ENCODE measurements at places on chromosomes 7 and 10.

DNA sequence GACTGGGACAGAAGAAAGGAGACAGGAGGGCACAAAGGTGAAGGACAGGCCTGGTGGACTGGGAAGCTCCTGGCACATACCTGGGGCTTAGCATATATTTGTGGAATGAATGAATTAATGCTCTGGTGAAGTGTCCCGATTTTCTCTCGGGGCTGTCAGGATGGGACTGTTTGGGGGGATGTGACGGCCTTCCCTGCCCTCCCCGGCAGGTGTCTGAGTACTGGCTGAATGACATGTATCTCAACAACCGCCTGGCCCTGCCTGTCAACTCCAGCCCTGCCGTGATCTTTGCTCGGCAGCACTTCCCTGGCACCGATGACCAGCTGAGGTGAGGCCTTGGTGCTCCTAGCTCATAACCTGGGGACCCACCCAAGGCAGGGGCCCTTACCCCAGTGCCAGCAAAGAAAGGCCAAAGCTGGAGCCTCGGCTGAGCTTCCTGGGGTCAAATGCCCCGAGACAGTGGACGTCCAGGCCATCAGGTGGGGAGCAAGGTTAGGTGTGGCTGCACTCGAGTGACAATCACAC is 6.5 kb downstream of the CHAT start:
- DNase-seq = no peak

- peak; percentile 10 for DNase-seq
Measured at GRCh38 chr7:20197837-20198236, 19.3 kb downstream of the MACC1 start.

DNA sequence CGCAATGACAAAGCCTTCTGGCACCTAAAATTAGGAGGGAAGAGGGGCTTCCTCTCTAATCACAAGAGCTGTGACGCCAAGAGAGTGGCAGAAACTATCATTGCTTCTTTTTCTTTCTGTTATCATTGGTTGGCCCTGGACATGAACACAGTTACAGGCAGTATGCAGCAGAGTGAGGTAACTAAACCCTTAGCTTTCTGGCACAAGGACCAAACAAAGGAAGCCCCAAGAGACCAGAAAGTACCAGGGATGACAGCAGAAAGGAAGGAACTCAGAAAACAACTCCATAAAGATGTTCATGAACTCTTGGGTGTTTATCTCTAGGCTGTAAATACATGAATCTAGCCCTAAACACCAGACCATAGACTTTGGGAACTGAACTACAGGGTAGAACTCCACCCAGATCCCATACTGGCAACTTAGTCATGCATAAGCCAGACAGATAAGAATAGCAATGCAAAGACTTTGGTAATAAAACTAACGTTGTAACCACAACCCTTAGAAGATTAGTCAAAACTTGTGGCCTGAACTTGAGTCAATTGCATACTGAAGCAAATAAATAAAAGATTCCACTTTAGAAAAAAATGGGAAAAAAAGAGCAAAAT is 195.7 kb upstream of the PTN start:
- DNase-seq = no peak

DNA sequence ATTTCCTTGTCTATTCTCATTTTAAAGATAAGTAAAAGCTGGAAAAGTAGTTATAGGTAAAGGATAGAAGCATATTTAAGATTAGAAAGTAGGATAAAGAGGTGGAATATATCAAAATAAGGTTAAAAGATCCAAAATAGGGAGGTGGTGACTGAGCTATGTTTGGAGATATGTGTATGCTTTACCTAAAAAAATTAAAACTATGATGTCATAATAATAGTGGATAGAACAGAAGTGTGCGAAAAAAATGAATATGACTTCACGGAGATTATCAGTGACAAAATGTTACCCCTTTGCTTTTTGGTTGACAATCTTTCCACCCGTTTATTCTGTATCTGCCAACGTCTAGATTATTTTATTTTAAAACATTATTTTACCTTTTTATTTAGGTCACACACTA is 33.4 kb upstream of the FERD3L start:
- DNase-seq = no peak

GRCh38 chr10:15601819-15602218 is 117.9 kb downstream of the ITGA8 start:
- DNase-seq = no peak

DNA sequence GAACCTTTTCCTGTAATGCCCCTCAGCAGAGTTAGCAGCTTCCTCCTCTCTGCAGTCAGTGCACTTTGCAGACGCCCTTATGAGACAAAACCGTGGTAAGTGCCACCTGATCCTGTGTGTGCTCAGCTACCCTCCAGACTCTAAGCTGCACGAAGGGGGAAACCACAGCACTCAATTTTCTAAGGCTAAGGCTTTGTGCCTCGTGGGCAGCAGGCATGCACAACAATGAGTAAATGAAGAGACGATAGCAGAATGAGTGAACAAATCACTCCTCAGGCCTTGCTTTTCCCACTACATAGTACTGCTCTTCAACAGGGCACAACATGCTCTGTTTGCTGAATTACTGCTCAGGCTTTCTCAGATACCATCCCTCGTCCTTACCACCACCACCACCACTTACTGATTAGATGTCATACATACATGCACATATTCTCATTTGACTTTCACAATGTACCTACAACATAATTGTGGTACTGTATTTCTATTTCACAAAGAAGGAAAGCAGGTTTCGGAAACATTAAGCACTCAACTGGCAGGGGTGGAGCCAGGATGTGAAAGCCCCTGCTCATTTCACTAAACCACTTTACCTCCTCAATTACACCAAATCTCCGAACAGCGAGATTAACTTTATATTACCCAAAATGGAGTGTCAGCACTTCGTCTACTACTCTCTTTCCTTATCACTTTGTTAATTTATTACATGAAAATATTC is 85.4 kb downstream of the ICA1 start:
- DNase-seq = no peak

- DNase-seq = no peak
Measured at GRCh38 chr7:151756076-151756731, 120.7 kb downstream of the PRKAG2 start.

DNA sequence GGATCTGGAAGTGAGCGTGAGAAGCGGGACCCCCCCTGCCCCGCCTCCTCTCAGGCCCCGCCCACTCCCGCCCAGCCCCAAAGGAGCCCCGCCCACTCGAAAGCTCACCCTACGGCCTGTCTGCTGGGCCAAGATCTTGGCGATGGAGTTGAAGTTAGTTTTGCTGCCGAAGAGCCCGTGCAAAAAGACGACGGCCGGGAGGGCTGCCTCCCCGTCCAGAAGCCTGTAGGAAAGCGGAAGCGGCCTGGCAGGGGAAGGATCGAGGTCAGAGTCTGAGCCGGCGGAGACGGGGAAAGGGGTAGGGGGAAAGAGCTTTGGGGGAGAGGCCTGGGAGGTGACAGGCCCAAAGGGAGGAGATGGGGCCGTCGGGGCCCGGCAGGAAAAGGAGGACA is 386 bp downstream of the ABHD11 start:
- peak; percentile 70 for DNase-seq

GRCh38 chr10:124296121-124296812 is 122.5 kb downstream of the OAT start:
- DNase-seq = no peak

DNA sequence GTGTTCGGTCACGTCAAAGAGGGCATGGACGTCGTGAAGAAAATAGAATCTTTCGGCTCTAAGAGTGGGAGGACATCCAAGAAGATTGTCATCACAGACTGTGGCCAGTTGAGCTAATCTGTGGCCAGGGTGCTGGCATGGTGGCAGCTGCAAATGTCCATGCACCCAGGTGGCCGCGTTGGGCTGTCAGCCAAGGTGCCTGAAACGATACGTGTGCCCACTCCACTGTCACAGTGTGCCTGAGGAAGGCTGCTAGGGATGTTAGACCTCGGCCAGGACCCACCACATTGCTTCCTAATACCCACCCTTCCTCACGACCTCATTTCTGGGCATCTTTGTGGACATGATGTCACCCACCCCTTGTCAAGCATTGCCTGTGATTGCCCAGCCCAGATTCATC is 6.5 kb downstream of the PPIF start:
- no peak for DNase-seq

- DNase-seq = no peak
Measured at GRCh38 chr7:5452937-5453540, 29.4 kb upstream of the TNRC18 start.

- DNase-seq = no peak
Measured at GRCh38 chr10:97719602-97720001, 6.1 kb downstream of the MARVELD1 start.

GRCh38 chr10:100114976-100115770 is 33.5 kb upstream of the CPN1 start:
- DNase-seq = no peak

GRCh38 chr7:106126170-106126938 is 14.2 kb upstream of the SYPL1 start:
- DNase-seq = no peak

GRCh38 chr10:79210672-79211071 is 136.6 kb upstream of the PPIF start:
- no peak for DNase-seq

- no peak for DNase-seq
Measured at GRCh38 chr10:30435073-30435422, 1.1 kb downstream of the MAP3K8 start.

DNA sequence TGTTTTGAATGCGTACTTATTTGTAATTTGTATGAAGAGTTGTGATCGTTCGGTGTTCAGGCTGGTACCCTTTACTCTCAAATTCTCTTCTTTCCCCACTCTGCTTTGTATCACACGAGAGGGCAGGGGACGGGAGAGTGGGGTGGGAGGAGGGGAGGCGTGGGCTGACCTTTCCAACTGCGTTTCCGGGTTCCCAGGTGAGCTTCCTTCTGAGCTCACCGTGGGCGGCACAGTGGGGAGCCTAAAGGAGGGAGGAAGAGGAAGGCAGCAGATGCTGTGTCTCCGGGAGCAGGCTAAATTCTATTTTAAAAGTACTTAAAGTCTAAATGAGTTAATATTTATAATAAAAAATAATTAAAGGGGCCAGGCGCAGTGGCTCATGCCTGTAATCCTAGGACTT is 7.4 kb upstream of the XRCC2 start:
- DNase-seq = no peak

DNA sequence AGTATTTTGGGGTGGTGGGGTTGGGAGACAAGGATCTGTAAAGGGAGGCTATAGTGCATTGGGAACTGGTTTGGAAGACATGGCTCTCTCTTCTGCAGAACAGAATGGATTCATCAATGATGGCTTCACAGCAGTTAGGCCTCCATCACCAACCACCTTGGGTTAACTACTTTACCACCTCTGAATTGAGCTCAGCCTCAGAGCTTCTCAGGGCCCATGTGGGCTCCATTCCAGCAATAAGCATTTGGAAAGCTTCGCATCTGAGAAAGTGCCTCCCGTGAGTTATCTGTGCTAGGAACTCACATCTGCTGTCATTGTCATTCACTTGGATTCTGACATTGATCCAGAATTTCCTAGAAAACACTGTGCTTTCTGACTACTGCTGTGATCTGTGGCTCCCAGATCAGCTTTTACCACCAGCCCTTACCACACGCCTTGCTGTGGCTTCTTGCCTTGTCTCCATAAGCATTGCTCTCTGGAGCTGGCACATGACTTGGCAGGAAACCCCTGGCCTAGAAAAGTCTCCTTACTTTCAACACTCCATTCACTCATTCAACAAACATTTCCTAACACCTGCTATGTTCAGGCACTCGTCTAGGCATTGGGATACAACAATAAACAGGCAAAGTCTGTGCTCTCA is 70.7 kb upstream of the ADO start:
- DNase-seq = no peak

DNA sequence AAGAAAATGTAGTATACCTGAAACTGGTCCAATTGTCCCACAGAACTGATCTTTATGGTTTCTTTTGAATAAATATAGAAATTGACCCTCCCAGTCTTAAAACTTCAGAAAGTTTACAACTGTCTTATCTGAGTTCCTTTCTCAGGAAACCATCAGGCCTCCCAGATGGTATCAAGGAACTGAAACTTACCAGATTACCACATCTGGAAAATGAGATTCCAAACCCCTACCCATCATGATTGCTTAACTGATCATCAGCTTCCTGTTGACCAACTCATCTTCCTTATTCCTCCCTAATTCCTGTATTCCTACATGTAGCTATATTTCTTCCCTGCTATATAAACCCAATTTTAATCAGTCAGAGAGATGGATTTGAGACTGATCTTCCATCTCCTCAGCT is 5.5 kb downstream of the VWDE start:
- DNase-seq = no peak

DNA sequence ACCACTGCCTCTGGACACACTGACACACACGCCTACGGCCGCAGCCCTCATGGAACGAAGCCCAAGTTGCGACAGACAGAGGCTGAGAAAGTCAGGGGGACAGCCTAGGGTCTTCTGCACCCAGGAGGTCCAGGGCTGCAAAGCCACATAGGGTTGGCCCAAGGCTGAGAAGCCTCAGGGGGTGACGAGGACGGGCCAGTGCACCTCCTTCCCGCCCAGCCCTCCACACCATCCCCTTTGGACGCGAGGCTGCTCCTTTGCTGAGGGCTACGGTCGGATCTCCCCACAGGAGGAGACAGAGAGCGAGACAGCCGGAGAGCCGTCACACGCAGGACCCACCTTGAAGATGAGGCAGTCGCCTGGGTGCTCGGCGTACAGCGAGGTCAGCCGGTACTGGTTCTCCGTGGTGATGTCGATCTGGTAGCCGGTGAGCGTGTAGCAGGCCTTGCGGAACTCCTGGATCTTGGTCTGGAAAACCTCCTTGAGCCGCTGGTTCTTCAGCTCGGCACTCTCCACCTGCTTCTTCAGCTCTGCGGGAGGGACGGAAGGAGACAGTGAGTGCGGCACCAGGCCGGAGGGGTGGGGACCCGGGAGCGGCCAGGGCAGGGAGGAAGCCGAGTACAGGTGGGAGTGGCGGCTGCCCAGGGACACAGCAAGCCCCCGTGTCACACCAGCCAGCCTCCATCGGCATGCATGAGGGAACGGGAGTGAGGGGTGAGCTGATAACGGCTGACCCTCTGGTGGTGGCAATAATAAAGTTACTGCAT is 228.0 kb downstream of the ELFN1 start:
- no peak for DNase-seq

DNA sequence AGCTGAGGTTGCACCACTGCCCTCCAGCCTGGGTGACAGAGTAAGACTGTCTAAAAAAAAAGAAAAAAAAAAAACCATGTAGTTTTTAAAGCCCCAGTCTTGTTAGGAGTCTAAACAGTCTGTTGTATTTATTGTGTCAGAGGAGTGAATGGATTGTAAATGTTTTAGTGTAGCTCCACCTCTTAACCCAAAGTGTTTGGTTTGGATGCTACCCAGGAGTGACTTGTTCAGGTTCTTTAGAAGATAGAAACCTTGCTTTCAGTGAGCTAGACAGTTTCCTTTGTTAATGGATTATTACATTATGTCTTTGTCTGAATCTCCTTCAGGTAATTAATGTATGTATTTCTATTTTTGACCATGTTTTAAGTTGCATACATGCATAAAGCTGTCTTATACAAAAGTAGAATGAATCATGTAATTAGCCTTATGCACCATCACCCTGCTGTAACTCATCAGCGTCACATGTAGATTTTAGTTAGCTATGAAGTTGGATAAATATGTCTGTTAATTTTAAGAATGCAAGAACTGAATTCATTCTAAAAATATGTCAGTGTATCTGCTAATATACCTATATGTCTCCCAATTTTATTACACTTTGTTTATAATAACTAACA is 97.7 kb downstream of the TAF3 start:
- no peak for DNase-seq

- DNase-seq = no peak
Measured at GRCh38 chr10:35572583-35572982, 32.6 kb upstream of the GJD4 start.

GRCh38 chr10:89440226-89441009 is 26.1 kb downstream of the IFIT5 start:
- DNase-seq = no peak

GRCh38 chr7:87885018-87885417 is 8.7 kb downstream of the DBF4 start:
- no peak for DNase-seq
